ENCODE measurements at places on chromosomes 7 and 10.

DNA sequence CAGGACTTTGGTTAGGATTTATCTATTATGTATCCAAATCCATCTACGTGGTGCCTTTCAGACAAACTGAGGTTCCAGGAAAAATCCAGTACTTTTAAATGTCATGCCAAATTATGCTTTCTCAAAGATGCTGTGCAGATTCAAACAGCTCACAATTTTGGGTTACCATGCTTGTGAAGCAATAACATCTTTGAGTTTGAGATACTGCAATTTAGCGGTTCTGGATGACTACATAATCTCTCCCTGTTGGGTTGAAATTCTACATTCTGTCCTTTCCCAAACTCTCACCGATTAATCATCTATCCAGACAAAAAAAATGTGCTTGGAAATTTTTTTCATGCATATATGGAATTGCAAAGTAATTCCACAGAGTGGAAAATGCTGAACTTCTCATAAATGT is 3.5 kb downstream of the RHOBTB1 start:
- DNase-seq, result no peak

DNA sequence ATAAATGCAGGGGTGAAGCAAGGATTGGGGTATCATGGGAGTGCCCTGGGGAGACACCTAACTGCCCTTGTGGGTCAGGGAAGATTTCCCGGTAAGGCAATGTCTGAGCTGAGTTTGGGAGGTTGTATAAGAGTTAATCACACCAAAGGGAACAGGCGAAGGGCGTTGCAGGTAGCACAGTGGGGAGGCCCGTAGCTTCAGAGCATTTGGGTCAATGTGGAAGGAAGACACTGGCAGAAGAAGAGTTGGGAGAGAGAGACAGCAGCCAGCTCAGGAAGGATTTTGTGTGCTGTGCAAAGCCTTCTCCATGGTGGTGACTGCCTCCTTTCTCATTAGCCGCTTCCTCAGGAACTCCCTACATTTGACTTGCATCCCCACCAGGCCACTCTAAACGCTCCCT is 80.8 kb upstream of the LEP start:
- no peak for DNase-seq

DNA sequence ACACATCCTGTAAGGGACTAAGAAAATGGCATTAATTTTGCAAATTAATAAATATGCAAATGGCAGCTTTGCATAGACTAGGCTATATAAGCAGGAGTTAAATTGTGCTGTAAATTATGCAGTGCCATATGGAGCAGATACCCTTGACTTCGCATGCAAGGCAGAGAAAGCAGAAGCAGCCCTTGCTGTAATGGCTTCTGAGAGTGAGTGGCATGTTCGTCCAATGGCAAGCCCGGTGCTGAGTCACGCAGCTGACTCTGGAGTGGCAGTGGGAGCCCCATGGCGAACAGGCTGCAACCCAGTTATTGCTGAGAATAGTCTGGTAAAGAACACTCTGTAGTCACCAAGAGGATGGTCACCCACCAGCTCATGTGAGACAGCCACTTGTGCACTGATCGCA is 1186.5 kb downstream of the TYW1 start:
- no peak for DNase-seq

DNA sequence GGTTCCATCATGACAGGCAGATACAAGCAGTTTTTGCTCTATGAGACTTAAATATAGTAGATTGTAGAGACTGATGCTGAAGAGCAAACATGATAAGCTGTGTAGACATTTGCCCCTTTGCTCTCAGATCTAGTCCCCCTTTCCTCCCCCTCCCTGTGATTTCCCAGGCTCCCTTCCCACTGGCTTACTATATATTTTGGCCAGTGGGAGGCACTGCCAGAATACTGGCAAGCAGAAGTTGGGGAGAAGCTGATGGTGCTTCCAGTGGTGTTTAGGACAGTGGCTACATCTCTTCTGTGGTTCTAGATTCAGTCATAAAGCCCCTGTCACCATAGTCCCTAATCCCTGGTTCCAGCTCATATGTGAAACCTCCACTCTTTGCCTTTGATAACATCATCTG is 156.1 kb upstream of the STEAP4 start:
- DNase-seq, result no peak

GRCh38 chr7:40760987-40761386 is 626.2 kb downstream of the SUGCT start:
- DNase-seq, result no peak

DNA sequence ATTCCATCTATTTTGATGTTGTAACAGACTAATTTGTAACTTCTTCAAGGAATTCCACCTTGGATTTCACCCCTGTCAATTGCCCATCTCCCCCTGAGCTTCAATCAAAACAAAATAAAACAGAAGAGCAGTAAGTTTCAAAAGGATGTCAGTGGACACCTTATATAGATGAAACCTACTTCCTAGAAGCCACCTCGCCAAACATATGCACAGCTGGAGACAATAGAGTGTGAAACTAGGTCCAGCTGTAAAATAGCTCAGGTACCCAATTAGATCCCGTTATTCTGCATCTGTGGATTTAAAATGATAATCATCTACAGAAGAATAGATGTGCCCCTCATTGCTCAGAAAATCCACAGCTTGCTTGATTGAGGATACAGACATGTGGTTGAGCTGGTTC is 598.6 kb downstream of the SH2D4B start:
- DNase-seq, result no peak

DNA sequence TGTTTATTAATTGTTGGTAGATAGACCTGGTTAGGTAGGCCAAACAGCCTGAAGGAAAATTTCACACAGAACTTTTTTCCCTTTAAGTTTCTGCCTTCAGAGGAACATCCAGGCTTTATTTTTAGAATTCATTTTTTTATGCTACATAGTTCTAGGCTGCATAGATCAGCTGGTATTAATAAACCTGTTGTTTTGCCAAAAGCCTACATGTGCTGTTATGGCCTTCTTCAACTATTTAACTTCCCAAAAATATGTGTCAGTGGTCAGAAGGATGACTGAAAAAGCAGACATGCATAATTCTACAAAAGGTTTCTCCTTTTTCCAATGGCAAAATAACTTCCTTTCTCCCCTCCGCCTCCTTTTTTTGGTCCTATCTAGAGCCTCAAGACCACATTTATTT is 303.0 kb upstream of the DKK1 start:
- no peak for DNase-seq

DNA sequence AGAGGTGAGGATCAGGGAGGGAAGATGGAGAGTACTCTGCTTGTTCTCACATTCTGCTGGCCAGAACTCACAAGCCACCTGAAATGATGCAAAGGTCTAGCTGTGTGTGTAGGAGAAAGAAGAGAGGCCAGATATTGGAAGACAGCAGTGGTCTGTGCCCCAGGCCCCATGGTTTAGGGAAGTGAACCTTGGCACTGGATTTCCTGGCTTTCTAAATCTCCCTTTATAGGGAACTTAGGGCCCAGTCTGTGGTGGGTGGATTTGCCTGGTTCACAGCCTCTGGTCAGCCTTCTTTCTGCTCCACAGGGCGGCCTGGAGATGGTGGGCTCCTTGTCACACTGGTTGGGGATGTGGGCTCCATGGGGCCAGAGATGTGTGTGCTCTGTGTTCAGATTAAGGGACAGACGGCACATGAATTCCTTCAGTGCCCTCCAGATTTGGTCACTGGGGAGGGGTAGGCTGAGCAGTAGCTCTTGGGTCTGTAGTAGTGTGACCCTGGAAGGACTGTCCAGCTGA is 9.5 kb upstream of the SH2D4B start:
- no peak for DNase-seq

- no peak for DNase-seq
Observed at GRCh38 chr7:27010068-27010467, 85.7 kb downstream of the HOXA1 start.

- no peak for DNase-seq
Observed at GRCh38 chr7:71345117-71345884, 213.4 kb downstream of the GALNT17 start.

GRCh38 chr7:43565786-43566185 is 17.1 kb upstream of the STK17A start:
- DNase-seq, result no peak

GRCh38 chr10:3873728-3874461 is 88.9 kb upstream of the KLF6 start:
- DNase-seq, result no peak

GRCh38 chr7:140061607-140061930 is 1.2 kb downstream of the PARP12 start:
- DNase-seq, result no peak

- DNase-seq, result no peak
Observed at GRCh38 chr7:28312948-28313347, 99.4 kb upstream of the CREB5 start.

DNA sequence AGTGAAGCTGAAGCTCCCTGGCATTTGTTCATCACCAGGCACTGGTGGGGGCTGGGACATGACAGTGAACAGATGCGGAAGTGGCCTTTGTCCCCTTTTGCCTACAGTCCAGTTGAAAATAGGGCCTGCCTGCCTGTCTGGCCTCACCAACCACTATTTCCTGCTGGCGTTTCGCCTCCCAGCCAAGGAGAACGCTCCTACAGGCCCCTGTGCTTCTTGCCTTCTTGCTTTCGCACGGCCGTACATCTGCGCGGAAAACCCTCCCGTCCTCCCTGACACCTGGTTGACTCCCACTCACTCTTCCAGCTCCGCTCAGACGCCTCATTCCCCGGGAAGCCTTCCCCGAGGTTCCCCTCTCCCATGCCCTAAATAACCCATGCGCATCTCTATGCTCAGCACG is 317.3 kb downstream of the PRPF18 start:
- no peak for DNase-seq

GRCh38 chr10:52229291-52229931 is 84.7 kb upstream of the DKK1 start:
- no peak for DNase-seq

DNA sequence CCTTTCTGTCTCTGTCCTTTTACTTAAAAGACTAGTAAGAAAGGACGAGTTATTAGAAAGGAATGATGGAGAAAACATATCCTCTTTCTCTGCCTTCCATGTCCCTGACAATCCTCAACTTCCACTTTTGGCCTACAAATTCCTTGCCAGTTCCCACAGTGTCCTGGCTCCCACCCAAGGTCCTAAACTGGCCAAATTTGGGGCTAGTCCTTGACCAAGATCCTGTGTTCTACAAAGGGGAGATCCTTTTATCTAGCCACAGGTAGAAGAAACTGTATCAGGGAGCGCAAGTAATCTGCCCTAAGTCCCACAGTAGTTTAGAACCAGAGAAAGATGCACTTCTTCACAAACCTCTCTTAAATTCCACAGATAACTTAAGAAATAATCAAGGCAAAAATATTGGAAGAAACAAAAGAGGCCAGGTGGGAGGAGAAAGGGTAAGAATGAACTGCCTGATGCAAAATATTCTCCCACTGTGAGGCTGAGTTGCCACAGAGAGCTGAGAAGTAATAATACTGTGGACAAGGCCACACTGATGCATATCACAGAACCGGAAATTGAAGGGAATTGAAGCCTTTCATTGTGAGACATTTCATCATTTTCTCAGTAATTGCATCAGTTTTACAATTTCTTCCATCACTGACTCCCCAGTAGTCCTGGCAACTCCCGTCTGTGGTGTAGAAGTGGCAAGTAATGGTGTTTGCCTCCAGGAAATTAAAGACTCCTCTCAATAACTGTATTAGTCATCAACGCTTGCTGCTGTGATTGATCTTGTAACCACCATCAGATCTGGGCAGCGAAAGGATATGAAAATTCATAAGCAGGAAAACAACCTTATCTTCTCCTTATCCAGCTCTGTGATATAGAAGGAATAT is 47.2 kb downstream of the DNAJC12 start:
- no peak for DNase-seq

GRCh38 chr7:31925753-31926454 is 144.3 kb downstream of the PDE1C start:
- DNase-seq, result no peak

- DNase-seq, result no peak
Observed at GRCh38 chr7:128205068-128205467, 36.0 kb upstream of the LEP start.

GRCh38 chr10:84510121-84510520 is 181.7 kb downstream of the CCSER2 start:
- no peak for DNase-seq

GRCh38 chr7:45082031-45082830 is 6.5 kb downstream of the NACAD start:
- no peak for DNase-seq

DNA sequence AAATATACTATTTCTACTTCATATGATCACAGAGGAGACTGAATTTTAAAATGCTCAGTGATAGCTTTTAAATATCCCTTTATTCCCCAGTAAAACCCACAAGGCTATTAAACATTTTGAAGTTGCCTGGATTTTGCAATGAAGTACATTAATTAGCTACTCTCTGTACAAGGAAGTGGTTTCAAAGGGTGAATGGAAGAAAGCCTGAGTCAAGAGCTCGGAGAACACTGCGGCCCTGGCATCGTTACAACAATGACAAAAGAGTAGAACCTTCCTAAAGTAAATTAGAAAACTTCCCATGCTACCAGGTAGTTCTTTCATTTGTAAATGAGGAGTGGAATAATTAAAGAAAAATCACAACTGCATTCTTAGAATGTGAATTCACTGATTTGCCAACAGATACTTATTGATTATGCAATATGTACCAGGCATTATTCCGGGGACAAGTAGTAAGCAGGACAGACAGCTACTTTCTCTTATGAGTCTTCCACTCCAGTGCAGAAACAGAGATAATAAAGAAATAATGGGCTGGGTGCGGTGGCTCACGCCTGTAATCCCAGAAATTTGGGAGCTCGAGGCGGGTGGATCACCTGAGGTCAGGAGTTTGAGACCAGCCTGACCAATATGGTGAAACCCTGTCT is 63.0 kb downstream of the ZNF22 start:
- DNase-seq, result no peak

GRCh38 chr7:16564023-16564380 is 37.4 kb downstream of the LRRC72 start:
- DNase-seq, result no peak

GRCh38 chr10:80158598-80159127 is 26.1 kb downstream of the PLAC9 start:
- DNase-seq, result no peak

DNA sequence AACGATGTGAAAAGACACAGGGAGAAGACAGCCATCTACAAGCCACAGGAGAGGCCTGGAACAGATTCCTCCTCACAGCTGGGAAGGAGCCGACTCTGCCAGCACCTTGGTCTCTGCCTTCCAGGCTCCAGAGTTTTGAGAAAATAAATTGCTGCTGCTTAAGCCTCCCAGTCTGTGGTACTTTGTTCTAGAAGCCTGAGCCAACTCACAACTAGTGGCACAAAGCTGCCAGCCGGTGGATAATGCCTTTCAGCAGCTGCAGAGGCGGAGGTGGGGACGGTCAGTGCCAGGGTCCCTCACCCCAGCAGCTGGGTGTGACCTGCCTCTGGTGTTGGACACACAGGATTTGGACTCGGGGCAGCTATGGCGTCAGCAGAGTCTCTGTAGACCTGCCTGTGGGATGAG is 255.4 kb upstream of the PITRM1 start:
- no peak for DNase-seq

GRCh38 chr10:80878330-80878729 is 340.6 kb downstream of the SH2D4B start:
- no peak for DNase-seq
